Cerebellar cortex (tissue), 1 donor: ENCODE measurements at places on chromosomes 4 and X.

- no peak for DNase-seq
Measured at GRCh38 chr4:80990851-80991250, 39.7 kb upstream of the BMP3 start.

- no peak for DNase-seq
Measured at GRCh38 chr4:62135565-62136156, 935.5 kb downstream of the ADGRL3 start.

DNA sequence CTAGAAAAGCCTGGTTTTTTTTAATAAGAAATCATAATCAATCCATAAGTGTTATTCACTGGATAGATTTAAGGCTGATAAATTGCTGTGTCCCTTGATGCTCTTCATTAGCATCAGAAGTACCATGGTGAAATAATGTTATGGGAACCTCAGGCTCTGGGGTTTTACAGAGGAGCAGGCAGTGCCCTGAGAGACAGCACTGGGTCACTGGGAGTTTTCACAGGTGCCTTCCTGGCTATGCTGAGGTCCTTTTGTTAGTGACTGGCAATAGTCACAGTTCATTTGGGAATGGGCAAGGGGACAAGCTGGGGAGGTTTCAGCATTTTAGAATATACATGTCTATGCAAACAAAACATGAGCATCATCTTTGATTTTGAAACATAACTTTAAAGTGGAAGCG is 38.6 kb downstream of the ANK2 start:
- DNase-seq = no peak

- DNase-seq = no peak
Measured at GRCh38 chrX:39670281-39670680, 427.5 kb downstream of the BCOR start.

GRCh38 chrX:68307769-68308168 is 125.5 kb downstream of the OPHN1 start:
- no peak for DNase-seq

GRCh38 chrX:115894087-115894486 is 276.5 kb upstream of the AGTR2 start:
- DNase-seq = peak; percentile 76

DNA sequence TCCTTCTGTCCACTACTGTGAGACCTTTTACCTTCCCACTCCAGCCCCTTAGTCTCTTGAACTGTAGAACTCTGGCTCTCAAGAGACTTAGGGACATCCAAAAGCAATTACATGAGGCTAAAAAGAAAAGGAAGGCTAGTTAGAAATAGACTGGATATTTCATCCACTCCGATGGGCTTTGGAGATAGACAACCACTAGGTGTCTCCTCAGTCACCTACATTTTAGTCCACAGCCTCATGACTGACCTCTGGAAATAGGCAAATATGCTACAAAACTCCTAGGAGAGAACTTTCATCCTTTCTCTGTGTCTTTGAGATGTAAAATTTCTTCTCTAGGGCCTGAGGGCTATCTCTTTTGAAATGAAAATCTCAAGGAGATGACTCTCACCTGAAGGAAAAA is 45.1 kb upstream of the LAMP2 start:
- peak; percentile 12 for DNase-seq

GRCh38 chr4:110034026-110034393 is 121.3 kb downstream of the EGF start:
- DNase-seq = no peak
